ENCODE measurements at places on chromosomes 11 and 22.

DNA sequence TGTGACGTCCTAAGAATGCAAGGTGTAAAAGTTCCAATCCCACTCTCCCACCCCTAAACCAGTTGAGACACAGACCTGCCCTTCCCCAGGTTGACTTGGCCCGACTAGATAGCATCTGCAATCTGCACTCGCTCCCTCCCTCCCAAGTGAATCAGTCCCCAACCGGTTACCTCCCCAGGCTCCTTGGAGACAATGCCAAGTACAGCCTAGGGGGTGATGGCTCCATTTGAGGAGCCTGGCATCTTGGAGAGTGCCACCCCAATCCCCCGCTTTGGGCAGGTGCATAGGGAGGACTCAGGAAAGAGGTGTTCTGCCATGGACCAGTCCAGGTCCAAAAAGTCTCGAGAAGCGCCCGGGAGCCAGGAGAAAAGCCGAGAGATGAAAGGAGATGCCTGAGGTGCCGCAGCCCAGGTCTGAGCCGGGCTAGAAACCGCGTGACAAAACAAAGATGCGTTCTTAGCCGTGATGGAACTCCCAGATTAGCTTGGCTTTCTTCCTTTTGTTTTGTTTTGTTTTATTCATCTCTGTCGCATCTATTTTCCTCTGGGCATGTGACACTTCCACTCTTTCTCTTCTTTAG, 18.7 kb upstream of the SNX32 start:
- no peak for DNase-seq

GRCh38 chr22:49402169-49402568, 425.5 kb downstream of the BRD1 start:
- DNase-seq, result no peak

- peak; percentile 4 for DNase-seq
Observed at GRCh38 chr11:16935518-16936302, 78.5 kb downstream of the PLEKHA7 start.

GRCh38 chr11:94873916-94874540, 99.3 kb downstream of the CWC15 start:
- no peak for DNase-seq

GRCh38 chr11:43694477-43694876, 13.9 kb downstream of the HSD17B12 start:
- DNase-seq, result no peak

- DNase-seq, result no peak
Observed at GRCh38 chr22:35746248-35746647, 28.6 kb downstream of the APOL5 start.

GRCh38 chr22:40401532-40401931, 31.1 kb downstream of the SGSM3 start:
- no peak for DNase-seq

GRCh38 chr11:133553885-133554740, 21.8 kb upstream of the OPCML start:
- no peak for DNase-seq

DNA sequence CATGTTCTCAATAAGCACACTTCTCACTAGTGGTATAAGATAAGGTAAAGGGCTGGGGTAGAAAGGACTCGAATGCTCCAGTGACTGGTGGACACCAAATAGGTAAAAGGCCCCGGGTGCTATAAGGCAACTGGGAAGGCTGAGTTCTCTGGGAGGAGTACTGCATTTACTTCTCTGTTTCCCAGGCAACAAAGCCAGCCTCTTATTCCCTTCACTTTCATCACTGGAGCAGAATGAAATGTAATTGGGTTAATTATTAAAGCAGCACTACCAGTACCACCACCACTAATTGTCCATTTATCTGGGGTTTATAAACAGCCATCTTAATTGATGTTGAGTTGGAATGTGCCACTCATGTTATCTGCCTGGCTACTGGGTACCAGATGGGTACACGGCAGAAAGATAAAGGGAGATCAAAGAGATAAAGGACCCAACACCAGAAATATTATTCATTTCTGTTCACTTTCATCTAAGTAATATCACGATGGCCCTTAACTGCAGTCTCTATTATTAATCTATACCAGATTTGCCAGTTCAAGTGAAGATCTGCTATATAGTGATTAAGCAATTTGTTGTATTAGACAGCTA, 94.4 kb upstream of the CHRM4 start:
- no peak for DNase-seq

DNA sequence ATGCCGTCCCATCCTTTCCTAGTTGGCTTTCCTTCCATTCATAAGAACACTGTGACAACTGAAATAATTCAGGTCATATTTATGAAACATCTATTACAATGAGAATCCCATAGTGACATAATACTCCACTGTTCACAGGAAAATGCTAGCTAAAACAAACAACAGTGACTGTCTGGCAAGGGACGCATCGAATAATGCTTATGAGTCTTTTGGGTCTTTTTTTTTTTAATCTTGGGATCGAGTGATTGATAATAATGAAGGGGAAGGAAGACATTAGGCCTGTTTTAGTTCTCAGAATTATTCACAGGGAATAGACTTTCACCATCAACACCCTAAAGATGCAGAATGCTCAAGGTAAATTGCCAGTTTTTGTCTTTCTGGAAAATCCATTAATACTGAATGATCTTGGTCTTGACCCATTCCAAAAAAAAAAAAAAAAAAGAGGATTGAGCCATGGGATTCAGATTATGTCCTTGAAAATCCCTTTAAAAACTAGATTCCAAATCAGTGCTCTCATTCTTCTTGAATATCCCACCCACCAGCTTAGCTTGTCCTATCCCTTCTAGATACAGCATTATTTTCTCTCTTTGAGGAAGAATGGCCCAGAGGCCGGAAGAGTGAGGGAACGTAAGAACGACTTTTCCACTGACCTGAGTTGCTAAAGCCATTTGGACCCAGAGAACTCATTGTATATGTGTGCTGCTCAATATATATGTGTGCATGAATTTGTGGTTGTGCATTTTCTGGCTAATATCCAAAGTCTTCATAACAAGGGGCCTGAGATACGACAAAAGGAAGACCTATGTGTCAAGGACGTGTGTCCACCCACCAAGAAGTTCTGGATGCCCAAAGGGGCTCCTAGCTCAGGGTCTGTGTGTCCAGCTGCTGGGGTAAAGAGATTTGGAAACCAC, 35.2 kb upstream of the CREB3L1 start:
- no peak for DNase-seq

DNA sequence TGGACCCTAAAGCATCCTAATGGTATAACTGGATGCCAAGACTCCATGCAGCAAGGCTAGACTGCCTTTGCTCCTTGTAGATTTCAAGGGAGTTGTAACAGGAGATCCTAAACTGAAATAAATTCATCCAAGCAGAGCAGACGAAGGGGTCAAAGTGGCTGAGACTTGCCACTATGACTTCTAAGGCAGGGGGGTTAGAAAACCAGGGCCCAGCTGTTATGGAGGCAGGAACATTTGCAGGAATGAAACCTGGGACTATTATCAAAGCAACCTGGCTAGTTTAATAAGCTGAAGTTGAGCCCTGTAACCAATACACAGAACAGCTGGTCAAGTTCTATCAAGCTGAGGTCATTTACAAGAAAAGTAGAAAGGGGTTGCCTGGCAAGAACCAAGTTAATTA, 122.2 kb upstream of the TRPC6 start:
- DNase-seq, result peak; percentile 16

DNA sequence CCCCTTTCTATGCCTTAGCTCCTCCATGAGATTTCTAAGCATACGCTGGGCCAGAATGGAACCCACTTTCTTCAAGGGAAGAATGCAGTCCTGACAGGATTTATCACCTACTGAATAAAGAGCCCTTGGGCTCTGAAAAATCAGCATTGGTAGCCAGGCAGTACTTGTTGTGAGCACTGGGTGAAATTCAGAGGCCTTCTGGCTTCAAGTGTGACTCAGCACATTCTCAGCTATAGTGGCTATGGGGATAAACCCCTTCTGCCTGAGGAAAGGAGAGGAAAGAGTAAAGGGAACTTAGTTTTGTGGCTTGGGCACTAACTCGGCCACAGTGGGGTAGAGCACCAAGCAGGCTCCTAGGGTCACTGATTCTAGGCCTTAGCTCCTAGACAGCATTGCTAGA, 574.8 kb downstream of the JRKL start:
- DNase-seq, result no peak

GRCh38 chr11:6526411-6527135, 29.5 kb downstream of the DNHD1 start:
- DNase-seq, result no peak

DNA sequence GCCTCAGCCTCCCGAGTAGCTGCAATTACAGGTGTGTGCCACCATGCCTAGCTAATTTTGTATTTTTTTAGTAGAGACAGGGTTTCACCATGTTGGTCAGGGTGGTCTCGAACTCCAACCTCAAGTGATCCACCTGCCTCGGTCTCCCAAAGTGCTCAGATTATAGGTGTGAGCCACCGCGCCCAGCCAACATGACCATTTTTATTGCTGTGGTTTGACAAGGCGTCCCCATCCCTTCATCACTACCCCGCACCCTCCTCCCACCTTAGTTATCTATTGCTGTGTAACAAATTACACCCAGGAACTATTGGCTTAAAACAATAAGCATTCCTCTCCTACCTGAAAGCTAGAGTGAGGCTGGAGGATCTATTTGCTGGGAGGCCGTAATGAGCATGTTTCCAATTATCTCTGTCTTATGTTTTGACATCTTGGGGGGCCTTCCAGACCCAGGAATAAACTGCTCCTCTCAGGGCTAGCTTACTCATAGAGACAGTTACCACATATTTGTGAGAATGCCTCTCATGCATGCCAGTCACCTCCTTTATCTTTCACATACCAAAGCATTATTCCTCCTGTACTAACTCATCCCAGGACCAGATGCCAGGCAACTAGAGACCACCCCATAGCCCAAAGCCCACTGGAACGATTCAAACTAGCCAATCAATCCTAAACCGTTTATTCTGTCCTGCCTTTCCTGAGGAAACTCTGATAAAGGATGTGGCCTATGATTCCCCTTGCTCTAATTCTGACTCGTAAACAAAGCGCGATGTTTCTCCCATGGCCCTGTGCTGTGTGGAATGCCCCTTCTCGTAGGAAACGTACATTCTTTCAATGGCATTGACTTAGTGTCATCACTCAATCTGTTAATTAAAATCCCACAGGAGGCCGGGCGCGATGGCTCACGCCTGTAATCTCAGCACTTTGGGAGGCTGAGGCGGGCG, 19.4 kb downstream of the SNU13 start:
- peak; percentile 39 for DNase-seq

- DNase-seq, result no peak
Observed at GRCh38 chr22:36562261-36562835, 33.4 kb upstream of the EIF3D start.

- no peak for DNase-seq
Observed at GRCh38 chr11:14566331-14567063, 46.3 kb upstream of the PSMA1 start.

DNA sequence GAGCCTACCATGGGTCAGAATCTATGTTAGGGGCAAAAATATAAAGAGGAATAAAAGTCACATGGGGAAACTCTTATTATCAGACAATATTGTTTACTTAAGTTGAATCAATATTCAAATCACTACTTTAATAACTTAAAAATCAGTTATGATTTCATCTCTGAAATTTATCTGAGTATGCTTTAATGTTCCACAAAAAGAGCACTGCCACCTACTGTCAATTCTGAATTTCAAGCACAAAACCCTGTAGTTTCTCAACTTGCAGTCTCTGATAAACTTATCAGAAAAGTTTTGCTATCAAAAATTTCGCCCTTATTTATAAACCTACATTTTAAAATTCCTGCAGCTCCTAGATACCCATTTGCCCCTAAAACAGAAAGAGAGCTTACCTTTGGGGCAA, 47.3 kb downstream of the RDX start:
- no peak for DNase-seq

DNA sequence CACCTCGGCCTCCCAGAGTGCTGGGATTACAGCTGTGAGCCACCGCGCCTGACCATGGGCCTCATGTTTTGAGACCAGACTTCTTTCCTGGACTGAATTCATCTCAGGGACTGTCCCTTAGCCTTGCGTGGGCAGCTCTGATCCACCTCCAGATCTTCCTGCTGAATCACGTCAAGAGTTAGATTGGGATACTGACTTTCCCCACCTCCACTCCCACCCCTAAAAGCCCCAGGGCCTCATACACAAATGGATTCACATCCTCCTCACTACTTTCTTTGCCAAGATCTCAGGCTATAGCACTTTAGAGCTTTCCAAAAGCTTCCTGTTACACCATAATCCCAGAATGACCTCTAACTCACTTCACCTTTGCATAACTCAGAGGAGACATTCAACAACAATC, 12.1 kb downstream of the CCDC87 start:
- no peak for DNase-seq

DNA sequence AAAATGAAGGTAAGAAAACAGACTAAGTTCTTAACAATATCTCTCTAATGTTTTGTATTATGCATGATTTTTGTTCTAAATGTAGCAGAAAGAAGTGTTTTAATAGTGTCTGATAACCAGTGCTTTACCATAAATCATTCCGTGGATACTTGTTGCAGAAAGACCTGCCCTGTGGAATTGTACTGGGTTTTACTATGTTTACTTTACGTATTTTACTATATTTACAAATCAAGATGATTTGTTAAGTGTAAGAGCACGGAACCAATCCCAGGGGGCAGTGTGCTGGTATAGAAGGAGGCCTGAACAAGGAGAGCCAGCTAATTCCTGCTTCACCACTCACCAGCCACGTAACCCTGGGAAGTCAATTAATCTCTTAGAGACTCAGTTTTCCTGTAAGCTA, 1.4 kb downstream of the HTR3B start:
- peak; percentile 8 for DNase-seq

DNA sequence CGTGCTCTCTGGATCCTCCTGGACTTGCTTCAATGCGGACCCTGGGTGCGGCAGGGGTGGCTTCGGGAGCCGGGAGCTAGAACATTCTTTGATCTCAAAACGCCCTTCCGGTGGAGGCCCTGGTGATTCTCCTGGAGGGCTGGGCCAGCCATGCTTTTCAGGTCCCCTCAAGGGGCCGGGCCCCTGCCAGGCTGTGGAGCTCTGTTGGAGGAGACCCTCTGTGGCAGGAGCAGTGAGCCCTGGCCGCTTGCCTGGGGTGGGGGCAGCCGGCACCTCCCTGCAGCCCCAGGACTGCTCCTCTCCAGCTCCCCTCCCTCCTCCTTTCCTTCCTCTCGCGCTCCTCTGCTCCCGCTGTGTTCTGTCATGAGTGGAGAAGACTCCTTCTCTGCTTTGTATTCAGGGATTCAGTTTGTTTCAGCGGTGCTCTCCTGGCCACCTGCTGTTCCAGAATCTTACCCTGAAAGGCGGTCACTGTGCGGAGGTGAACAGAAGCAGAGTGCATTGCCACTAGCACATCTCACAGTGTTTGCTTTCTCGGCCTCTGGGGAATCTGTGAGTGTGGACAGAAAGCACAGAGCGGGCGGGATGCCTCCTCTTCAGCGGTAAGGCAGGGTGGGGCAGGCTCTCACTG, 289.1 kb downstream of the TBC1D22A start:
- DNase-seq, result no peak

Measured in AG04450 (cell line).